ENCODE measurements at places on chromosomes 4 and X. TPM values are rescaled to one million over a fixed set of nuclear protein-coding genes. Genes with fewer than 3 reads are reported as not detected.

Gene BTK
- 0.53 TPM for polyA plus RNA-seq

Gene PRRG1
- 0.75 TPM for polyA plus RNA-seq

- DNase-seq, result no peak
Measured at GRCh38 chr4:10673817-10674369, 10.7 kb downstream of the CLNK start.

DNA sequence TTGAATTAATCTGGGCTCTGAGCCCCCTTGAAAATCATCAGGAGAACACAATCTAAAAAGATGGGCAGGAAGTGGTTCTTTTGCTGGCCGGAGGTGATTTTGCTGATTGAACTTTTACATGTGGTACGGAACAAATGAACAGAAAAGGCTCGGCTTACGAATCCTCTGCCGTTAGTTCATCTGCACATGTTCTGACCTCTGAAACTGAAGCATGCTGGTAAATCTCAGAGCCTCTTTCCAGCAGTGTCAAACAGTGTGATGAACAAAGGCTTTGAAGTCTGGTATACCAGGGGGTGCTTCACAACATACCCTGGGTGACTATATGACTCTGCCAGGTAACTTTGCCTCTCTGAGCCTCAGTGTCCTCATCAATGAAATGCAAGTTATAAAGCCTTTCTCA is 194.2 kb upstream of the C1QTNF7 start:
- no peak for DNase-seq

DNA sequence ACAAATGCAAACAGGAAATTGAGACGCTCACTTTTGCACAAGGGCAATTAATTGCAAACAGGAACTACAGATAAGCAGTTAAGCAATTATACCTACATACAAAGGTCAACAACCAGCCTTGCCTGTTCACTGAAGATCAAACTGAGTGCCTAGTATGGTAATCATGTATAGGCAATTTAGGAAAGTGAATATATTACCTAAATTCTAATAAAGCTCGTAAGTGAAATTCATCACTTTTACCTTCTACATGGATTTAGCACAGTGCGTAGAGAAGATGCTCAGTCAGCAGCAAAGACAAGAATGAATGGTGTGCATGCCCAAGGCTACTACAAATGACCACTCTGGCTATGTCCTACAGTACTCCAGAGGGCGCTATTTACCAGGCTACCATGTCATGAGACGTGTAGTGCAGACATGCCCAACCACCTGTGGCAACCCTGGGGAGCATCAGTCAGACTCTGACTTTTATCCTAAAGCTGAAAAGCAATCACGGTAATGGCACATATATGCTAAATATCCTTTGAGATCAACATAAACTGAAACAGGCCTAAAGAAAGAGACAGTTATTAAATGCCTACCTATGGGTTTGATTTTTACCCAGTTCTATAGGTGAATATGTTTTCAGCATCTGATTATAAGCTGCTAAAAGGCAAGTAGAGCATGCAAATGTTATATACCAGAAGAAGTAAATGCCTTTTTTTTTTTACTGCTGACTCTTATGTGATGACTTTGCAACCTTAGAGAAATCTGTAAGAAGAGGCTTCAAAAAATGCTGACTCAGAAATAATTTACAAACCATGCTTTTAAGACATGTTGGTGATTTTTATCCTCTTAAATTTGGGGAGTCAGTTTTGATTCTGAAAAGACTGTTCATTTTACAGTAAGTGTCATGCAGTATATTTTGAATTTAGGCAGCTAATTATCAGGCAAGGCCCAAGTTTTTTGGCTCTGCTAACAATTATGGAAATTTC is 178.0 kb downstream of the PPP3CA start:
- no peak for DNase-seq

DNA sequence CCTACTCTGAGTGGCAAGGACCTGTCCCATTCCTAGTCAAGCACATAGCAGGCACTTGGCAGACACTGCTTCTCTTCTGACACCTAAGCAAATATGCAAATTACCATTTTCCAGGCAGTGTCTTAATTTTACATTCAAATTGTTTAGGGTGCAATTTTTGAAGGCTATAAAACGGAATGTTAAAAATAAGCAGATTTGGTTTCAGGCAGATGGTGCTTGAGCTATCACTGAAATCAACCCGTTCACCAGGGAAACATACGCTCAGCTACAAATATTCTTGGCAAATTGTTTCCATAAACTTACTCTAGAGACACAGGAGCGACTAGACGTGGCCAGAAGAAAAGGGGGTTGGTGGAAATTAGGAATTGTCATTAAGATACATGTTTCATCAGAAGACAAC is 45.7 kb downstream of the BEND2 start:
- no peak for DNase-seq

GRCh38 chr4:53014881-53015280 is 152.8 kb downstream of the RASL11B start:
- DNase-seq, result no peak

DNA sequence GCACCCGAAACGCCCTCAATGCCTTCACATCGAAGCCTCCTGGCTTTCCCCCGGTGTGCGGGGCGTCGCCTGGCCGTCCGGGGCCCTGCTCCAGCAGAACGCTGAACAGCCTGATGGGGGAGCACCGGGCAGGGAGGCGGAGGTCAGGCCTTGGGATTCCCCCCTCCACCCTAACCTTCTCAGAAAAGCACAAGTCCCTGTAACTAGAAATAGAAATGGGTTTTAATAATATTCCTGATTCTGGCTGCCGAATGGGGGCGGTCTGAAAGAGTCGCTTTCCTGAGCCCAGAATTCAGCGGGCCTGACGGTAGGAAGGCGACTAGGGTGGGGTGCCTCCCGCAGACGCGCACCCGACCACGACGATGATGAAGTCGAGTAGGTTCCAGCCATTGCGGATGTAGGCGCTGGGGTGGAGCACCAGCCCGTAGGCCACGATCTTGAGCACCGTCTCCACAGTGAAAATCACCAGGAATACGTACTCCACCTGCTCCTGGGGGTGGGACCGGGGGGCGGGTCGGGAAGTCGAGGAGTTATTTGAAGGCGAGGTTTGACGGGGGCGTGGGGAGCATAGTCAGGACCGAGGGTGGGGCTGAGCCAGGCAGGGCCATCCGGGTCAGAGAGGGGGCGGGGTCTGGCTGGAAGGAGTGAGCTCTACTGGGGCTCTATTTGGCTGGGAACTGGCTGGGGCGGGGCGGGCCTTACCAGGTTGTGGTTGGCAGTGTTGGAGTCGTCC is 2.5 kb downstream of the CACNA1F start:
- DNase-seq, result peak; percentile 71

- no peak for DNase-seq
Measured at GRCh38 chr4:78661086-78661690, 109.6 kb downstream of the ANXA3 start.

DNA sequence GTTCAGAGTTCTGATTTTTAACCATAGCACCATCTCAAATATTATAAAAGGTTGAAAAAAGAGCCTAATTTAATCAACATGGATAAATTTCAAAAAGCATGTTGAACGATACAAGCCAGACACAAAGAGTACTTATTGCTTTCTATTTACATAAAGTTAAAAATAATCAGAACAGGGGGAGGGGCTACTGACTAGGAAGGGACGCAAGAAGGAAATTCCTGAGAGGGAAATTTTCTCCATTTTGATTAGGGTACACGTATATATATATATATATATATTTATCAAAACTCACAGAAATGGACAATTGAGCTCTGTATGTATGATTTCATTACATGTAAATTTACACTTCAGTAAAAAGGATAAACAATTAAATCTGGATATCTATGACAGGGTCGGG is 482 bp upstream of the MBTPS2 start:
- no peak for DNase-seq
